Activated CD4-positive, alpha-beta T cell treated with anti-CD3 and anti-CD28 coated beads, Interleukin-2, Interleukin-4, amounts not matched to agents 100 ng/mL and 50 ng/mL, durations not matched to agents 16 hours and 8 hours (primary cell): ENCODE measurements at places on chromosomes 5 and 9.

DNA sequence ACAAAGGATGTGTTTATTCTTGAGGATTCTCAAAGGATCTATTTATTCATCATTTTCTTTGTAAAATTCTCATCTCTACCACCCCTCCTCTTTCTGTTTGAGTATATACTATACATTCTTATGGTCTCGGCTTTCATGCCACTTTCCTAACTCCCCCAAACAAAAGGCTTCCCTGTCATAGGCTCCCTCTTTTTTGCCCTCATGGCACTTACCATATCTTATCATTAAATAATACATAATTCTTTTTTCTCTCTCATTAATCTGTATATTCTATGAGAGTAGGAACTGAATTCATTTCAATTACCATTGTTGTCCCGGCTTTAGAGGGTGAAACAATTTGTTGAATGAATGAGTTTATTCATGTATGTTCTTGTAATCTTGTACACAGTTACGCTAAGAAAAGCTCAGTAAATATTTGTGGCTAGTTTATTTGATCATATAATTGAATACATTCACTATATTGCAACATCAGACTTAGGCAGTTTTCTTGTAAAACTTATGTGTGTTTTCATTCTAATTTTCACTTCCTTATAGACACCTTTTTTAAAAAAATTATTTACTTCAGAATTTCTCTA is 254.6 kb downstream of the EDIL3 start:
- DNase-seq: no peak

DNA sequence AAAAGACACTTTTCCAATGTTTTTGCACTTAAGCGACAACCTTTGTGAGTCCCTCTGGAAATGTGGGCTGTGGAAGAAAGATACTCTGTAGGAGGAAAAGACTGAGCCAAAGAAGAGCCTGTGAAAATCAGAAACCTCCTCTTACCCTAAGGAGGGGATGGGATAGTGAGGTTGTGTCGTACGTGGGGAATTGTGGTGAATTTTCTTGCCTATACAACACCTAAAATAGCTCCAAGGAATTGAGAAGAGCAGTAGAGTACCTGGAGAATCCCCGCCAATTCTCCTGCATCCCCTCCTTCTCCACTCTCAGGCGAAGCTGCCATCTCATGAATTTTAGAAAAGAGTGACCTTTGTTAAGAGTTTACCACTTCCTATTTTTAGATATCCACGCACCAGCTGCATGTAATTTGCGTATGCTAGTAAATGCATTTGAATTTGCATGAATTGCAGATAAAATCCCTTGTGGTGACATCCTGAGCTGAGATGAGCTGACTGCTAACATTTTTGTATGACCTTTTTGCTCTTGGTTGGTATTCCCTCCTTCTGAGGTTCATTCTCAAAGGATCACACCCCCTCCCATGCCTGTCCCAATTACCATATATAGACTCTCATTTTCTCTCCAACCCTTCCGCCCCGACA is 147.2 kb downstream of the PCSK5 start:
- DNase-seq: no peak

GRCh38 chr9:38358390-38359296 is 33.9 kb upstream of the ALDH1B1 start:
- no peak for DNase-seq

GRCh38 chr9:23941051-23941450 is 115.0 kb upstream of the ELAVL2 start:
- DNase-seq: no peak

DNA sequence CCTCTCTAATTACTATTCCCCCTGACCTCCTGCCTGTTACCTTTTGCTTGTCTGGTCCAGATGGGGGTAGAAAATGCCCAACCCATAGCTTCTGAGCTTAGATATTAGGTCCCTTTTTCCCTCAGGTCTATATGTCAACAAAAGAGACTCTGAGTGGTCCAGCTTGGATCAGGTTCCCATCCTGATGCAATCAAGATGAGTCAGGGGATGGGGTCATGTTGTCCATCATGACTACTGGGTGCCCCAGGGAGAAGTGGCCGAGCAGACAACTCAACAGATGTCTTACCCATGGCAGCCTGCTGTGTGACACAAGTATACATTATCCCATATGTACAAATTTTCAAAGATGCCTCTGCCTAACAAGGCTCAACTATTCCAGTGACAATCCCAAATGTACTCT is 9.1 kb upstream of the ANKH start:
- DNase-seq: no peak

DNA sequence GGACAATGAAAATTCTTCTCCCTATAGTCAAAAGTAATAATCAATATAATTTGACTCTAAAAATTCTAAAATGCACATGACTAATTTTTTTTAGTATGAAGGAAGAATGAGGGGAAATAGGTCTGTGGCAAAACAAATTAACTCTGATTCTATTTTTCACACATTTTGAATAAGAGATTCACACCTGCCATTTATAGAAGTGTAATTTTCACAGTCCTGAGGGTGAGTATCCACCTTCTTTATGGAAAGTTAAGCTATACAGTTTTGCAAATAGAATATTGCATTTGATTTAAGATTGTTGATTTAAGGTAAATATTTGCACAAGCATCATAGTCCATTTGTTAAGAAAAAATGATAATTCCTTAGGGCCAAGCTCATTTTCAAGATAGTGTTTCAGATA is 417.7 kb downstream of the CHSY3 start:
- DNase-seq: no peak

DNA sequence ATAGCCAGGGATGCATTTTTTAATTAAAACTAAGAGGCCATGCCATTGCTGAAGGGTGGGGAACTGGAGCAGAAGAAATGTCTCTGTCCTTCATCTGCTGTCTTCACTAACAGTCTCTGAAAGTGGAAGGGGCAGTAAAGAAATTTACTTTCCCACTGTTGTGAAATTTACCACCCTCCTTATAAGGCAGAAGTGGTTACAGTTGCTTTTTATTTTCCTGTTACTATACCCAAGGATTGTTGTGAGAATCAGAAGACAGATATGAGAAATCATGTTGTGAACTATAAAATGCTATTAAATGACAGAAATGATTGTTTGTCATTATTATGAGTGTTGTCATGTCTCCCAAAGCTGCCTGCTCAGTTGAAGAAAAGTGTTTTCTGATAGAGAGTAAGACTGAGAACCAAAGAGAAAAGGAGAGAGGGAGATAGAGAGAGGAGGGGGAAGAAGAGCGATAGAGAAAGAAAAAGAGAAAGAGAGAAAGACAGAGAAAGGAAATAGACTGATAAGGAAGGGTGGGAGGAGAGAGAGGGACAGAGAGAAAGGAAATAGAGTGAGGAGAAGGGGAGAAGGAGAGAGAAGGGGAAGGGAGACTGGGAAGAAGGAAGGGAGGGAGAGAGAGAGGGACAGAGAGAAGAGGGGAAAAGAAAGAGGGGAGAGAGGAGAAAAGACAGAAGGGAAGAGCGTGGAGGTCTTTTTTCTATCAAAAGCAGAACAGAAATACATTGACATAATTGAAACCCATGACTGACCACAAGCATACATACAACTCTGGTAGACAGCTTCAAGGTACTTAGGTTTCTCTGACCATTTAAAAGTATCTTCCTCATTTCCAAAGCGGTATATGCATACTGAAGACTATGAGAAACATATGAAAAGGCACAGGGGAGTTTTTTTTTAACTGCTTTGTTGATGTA is 22.5 kb downstream of the SEC61B start:
- DNase-seq: no peak

GRCh38 chr5:150674341-150674821 is 13.3 kb downstream of the MYOZ3 start:
- DNase-seq: no peak

DNA sequence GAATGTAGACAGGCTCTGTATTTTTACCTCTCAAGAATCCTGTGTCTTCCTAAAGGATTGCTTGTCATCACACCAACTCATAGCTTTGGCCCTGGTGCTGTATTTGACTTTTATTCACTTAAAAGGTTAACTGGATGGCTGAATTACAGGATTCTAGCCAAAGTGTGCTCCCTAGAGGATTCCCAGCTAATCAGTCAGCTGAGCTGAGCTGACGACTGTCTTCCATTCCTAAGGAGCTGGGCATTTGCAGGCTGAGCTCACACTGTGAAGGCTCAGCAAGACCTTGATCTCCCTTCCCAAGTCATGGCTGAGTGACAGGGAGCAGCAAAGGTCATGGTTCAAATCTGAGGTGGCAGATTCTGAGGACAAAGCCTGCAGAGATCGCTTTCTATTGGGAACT is 59.0 kb upstream of the PALM2AKAP2 start:
- no peak for DNase-seq

- DNase-seq: no peak
Observed at GRCh38 chr9:75105019-75105540, 16.8 kb downstream of the OSTF1 start.

DNA sequence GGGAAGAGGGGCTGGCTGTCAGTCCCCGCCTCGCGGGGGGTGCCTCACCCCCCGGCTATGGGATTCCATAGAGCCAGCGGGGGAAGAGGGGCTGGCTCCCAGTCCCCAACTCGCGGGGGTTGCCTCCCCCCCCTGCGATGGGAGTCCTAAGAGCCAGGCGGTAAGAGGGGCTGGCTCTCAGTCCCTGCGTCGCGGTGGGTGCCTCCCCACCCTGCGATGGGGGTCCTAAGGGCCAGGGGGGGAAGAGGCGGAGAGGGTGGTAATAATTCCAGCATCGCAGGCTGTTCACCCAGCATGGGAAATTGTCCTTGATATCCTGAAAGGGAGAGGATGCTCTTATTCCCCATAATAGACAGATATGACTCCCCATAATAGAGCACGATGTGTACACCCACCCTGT is 9.6 kb upstream of the LCN2 start:
- DNase-seq: no peak

- no peak for DNase-seq
Observed at GRCh38 chr9:137749511-137749910, 128.1 kb upstream of the CACNA1B start.

- peak; percentile 74 for DNase-seq
Observed at GRCh38 chr9:123349691-123350480, 6.1 kb upstream of the CRB2 start.

DNA sequence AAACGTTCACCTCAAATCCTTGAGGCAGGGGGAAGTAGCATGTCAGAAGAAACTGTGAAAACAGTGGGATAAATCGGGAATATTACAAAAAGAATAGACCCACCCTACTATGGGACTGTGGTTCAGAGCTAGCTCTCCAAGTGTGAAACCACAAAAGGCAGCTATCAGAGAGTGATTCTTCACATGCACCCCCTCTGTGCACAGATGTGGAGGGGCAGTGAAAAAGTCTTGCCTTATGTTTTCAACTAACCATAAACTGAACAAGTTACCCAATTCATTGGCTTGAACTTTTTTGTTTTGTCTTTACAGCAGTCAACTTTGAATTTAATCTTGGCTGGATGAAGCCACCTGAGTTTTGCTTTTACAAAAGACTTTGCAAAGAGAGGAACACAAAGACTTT is 98.8 kb upstream of the NR4A3 start:
- no peak for DNase-seq

- no peak for DNase-seq
Observed at GRCh38 chr5:144083185-144083584, 87.3 kb downstream of the YIPF5 start.

GRCh38 chr9:82492274-82492673 is 503.7 kb downstream of the SPATA31D1 start:
- no peak for DNase-seq

GRCh38 chr9:27672718-27673117 is 99.4 kb upstream of the C9orf72 start:
- DNase-seq: no peak

GRCh38 chr5:142095035-142095434 is 13.5 kb upstream of the NDFIP1 start:
- DNase-seq: peak; percentile 39

DNA sequence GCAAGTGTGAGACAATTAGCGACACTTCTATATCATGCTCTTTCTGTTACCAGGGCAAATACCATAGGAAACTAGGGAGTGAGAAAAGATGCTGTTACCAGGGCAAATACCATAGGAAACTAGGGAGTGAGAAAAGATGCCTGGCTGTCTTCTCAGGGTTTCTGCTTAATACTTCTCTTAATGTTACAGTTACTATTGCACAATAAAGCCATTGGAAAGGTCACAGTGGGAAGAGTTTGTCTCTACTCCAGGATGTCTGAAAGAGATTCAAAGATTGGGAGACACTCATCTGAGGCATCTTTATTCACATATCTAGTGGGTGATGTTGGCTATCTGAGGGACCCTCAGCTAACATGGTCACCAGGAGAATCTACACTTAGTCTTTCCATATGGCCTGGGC is 431.7 kb upstream of the POU5F2 start:
- no peak for DNase-seq

GRCh38 chr5:170573660-170574059 is 69.8 kb downstream of the KCNIP1 start:
- DNase-seq: no peak

GRCh38 chr5:112635771-112636731 is 101.6 kb upstream of the APC start:
- no peak for DNase-seq

DNA sequence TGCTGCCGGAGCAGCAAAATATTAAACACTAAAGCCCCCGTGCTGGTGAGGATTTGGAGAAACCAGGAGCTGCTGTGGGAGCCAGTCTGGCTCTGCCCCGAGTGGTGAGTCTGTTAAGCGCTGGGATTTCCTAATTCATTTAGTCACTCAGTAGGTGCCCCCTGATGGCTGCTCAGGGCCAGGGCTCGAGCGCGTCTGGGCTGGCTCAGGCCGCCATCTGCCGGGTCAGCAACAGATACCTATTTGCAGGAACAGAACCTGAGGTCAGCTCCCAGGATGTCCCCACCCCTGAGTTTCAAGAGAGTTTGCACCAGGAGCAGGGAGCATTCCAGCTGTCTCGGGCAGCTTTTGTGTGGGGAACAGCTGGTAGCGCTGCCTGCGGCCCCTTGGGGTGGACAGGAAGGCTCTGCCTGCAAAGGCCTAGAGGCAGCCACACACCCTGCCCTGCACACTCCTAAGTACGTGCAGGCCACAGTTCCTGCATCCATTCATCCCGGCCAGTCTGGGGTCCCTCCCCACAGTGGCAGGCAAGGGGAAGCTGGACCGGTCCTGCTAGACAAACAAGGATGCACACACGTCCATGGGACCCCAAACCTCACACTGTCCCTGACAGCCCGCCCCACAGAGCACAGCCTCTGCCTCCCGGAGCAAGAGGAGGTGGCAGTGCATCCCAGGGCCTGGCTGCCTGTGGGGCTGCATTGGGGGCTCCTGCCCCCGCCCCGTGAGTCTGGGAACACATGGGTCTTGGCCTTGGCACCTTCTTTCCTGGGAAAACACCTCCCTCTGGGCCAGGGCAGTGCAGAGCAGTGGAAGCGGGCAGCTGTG is 83.7 kb downstream of the ADAMTS2 start:
- DNase-seq: no peak

DNA sequence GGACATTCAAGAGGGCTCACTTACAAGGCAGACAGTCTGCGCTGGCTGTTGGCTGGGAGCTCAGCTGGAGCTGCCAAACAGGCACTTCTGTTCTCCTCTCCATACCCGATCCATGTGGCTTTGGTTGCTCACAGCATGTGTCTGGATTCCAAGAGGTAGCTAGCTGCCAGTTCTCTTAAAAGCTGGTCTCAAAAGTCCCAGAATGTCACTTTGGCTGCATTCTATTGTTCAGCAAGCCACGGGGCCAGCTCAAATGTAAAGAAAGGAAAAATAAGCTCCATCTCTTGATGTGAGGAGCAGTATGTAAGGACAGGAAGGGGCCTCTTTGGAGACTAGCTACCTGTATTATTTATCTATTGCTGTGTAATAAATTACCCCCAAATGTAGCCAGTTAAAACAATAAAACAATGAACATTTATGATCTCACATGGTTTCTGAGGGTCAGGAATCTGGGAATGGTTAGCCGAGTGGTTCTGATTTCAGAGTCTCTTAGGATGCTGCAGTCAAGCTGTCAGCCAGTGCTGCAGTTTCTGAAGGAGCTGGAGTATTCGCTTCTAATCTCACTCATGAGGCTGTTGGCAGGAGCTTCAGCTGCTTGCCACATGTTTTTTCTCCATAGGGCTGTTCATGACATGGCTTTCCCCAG is 112.7 kb upstream of the CLINT1 start:
- no peak for DNase-seq

GRCh38 chr5:165620394-165620793 is 2115.0 kb downstream of the MAT2B start:
- no peak for DNase-seq
